RCC 7860 (cell line): ENCODE measurements at places on chromosomes 4 and X.
A peak's percentile ranks its signal among the peaks of the same experiment; 100 is the strongest.

DNA sequence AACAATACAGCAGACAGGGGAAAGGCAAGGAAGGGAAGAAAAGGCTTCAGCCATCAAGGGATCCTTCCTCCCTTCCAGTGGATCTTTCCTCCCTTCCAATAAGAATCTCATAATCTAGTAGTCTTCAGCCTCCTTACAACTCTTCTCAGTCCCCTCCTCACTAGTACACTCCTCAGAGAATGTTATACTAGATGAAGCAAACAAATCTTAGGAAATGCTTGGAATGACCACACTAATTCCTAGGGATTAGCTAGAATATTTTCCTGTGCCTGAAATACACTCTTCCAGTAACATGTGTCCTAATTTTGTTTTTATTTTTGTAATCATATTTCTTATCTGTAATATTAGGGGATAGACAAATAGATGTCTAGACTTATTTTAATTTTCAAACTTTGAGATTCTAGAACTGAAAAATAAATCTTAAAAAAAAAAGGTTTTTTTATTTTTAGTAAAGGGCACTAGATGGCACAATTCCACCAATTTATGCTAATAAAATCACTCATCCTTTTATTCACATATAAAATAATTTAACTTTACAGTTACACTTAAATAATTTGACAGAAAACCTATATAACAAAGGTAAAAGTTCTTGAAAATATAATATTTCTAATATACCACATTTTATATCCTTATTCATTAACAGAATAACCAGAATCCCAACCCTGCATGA, 7.0 kb upstream of the STPG2 start:
- peak; percentile 4 for DNase-seq

DNA sequence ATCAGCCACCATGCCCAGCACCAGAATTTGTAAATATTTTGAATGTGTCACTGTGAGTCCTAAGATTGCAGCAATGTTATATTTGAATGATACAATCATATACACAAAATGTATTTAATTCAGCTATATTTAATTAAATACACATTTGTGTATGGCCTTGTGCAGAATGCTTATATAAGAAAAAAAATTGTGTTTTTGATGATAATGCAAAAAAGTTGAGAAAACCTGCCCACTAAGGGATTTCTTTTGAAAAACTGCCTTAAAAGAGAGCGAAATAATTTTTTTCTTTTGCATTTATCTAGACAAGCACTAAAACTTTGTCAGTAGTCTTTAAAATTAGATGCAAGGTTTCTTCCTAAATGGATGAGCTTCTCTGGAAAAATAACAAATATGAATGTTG, 68.1 kb upstream of the OTUD4 start:
- no peak for DNase-seq

- no peak for DNase-seq
These were observed 5.4 kb upstream of the CXCR3 start for GRCh38 chrX:71623714-71624113.

DNA sequence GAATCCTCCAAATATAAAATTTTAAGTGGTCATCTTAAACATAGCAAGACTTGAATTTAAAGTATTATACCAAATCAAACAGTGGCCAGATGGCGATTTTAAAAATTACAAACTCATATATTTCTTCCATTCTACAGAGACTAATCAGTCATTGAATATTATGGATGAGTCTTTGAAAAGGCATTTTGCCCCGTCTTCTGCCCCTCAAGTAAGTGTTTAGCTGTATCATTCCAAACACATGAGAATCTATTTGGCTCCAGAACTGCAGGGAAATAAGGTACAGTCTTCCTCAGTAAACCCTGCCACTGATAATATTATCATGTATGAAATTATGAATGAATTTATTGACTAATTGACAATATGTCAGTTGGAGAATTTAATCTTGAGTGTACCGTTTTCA, 191.0 kb downstream of the SLC7A11 start:
- no peak for DNase-seq
